ENCODE measurements at places on chromosomes 7 and 10. TPM values are rescaled to one million over a fixed set of nuclear protein-coding genes. Genes with fewer than 3 reads are reported as not detected.

The GPR37 gene
- total RNA-seq = not detected

The HOXA1 gene
- total RNA-seq = 3.3 TPM

The HOXA3 gene
- 8.3 TPM for total RNA-seq

The SMARCD3 gene
- 58.6 TPM for total RNA-seq

The TMEM26 gene
- 0.12 TPM for total RNA-seq
